ENCODE measurements at places on chromosomes 4 and X.

GRCh38 chr4:88211473-88212252 lies 53.2 kb upstream of the ABCG2 start:
- peak; percentile 47 for ATAC-seq

DNA sequence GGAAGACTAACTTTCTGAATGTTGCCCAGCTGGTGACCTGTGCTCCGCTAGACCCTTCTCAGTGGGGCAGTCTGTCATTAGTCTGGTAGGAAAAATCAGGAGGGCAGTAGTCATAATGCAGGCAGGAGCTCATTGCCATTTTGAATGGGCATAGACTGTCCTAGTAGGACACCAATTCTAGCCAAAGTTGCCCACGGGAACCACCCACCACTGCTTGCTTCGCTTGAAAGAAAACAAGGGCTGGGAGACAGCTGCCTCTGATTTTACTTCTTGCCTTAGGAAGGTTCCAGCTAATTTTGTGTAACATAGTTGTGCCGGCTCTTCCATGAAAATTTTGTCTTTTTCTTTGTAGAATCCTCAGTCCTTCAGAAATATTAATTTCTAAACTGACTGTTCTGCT lies 23.3 kb downstream of the HOPX start:
- ATAC-seq = no peak

GRCh38 chr4:102733084-102733483 lies 27.7 kb downstream of the MANBA start:
- no peak for ATAC-seq

DNA sequence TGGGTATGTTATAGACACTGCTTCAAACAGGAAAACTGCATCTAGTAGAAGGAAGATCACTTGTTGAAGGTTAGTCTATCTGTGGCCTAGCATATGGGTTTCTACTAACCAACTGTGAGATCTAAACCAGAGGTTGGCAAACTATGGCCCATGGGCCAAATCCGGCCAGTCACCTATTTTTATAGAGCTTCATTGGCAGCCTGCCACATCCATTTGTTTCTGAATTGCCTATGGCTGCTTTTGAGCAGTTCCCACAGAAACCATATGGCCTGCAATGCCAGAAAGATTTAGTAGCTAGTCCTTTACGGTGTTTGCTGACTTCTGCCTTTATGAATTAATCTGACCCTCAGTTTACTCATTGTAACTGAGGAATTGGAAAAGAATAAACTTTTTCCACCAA lies 71.1 kb downstream of the MID1 start:
- no peak for ATAC-seq

DNA sequence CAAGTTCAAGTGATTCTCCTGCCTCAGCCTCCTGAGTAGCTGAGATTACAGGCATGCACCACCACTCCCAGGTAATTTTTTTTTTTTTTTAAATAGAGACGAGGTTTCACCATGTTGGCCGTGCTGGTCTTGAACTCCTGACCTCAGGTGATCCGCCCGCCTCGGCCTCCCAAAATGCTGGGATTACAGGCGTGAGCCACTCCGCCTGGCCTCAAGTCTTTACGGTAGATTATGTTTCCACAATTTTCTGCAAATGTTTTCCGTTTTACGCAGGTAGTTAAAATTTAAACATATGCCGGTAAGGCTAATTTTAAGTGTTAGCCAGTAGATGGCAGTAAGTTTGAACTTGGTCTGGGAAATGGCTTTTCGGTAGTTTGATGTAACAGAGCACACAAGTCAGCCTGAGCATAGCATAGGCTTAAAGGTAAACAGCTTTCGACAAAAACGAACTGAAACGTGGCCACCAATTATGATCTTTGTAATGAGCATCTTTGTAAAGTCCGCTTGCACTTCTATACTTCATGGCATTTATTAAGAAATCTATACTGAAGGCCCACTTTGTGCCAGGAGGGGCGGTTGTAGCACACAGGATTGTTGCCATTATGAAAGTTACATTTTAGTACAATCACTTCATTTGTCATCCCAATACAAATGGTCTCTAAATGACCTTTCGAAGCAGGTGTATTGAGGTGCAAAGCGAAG lies 31.1 kb downstream of the CCKAR start:
- ATAC-seq = peak; percentile 45

- ATAC-seq = peak; percentile 69
Measured at GRCh38 chr4:151418385-151418784, 9.4 kb downstream of the FHIP1A start.

DNA sequence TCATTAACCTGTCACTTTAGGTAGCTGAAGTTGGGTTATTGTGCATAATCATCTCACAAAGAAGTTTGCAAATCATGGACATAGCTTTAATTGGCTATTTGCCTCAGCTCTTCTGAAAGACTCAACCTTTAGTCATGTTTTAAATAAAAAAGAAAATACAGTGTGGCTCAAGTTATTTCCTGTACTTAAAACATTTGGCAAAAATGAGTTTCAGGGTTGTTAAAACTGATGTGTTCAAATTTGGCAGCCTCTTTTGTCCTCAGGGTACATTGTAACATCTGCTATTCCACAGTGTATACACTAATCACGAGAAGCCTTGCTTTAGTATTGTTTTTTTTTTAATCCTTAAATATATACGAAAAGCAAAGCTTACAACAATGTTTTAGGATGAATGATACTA lies 31.5 kb upstream of the HPGD start:
- peak; percentile 43 for ATAC-seq

Measured in esophagus mucosa (tissue), 1 donor.